Stimulated activated CD8-positive, alpha-beta memory T cell treated with anti-CD3 and anti-CD28 coated beads, Interleukin-15, amount 100 ng/mL, for 24 hours (primary cell): ENCODE measurements at places on chromosomes 4 and X.

GRCh38 chr4:137471461-137471860 lies 60.8 kb downstream of the PCDH18 start:
- no peak for DNase-seq

GRCh38 chrX:18674417-18674787 lies 2.5 kb upstream of the RS1 start:
- peak; percentile 1 for DNase-seq

DNA sequence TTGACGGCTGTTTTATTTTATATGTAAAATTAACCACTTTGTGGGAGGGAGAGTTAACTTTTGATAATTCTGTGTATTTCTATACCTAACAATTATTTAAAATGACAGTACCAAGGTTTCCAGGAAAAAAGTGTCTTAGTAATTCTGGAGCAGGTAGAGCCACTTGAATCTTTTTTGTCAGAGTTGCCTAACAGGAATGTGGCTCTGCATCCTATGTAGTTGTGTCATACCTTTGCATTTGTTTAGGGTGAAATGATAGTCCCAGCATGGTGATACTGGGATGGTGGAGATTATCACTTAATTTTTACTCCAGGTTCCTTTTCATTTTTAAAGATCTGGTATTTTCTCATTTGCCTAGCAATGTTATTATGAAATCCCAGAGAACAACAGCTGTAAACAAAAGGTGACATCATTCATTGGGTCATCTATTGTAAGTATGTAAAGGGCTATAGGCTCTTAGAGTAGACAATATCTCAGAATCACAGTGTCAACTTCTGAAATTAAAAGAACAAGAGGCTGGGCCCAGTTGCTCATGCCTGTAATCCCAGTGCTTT lies 9.6 kb downstream of the SGMS2 start:
- no peak for DNase-seq

- DNase-seq, result no peak
Measured at GRCh38 chr4:153207567-153207966, 3.3 kb downstream of the TRIM2 start.

GRCh38 chr4:178738026-178738425 lies 1295.8 kb upstream of the AGA start:
- no peak for DNase-seq

DNA sequence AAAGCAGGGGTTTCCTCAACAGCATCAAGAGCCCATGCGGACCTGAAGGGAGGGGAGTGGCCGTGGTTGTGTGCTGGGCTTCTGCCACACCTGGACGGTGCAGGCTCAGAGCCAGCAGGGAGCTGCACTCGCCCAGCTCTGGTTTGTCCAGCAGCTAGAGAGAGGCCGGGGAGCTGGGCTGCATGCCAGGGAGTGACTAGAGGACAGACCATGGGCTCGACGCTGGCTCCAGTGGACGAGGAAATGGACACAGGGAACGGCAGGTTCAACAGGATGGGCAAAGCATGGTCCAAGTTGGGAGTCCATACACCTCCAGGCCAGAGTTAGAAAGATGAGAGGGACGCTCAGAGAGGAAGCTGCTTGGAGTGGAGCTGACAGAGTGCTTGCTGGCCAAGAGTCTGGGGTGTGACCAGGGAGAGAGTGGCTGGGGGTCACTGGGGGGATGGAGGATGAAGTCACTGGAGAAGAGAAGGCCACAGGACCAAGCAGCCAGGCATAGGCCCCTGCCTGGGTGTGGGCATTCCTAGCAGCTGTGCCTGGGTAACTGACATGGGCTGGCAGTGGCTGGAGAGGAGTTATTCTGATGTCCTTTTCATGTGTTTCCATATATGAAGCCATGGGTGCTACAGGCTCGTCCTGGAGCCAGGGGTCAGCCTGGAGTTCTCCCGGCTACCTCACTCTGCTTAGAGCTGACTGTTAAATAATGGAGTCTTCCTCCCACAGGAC lies 42.8 kb downstream of the HTT-AS start:
- no peak for DNase-seq

- DNase-seq, result no peak
Measured at GRCh38 chr4:6824071-6824470, 41.5 kb downstream of the KIAA0232 start.

- no peak for DNase-seq
Measured at GRCh38 chr4:185651137-185651677, 115.9 kb upstream of the PDLIM3 start.

DNA sequence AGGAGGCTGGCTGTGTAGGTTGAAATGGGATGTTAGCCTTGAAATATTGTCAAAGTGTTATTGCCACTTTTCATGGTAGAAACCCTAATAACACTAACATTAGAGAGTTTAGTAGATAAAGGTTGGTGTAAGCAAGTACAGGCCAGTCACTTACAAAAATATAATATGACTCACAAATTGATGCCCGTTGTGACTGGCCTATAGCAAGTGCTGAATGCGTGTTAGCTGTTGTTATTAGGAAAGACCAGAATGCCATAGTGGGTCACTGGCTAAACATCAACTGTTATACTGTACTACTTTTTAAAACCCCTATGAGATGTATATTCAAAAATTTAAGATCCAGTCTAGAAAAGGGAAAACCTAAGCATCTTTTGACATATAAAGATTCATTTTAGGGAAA lies 20.4 kb upstream of the GDPD2 start:
- no peak for DNase-seq

- no peak for DNase-seq
Measured at GRCh38 chrX:12874581-12874980, 7.7 kb downstream of the TLR7 start.

DNA sequence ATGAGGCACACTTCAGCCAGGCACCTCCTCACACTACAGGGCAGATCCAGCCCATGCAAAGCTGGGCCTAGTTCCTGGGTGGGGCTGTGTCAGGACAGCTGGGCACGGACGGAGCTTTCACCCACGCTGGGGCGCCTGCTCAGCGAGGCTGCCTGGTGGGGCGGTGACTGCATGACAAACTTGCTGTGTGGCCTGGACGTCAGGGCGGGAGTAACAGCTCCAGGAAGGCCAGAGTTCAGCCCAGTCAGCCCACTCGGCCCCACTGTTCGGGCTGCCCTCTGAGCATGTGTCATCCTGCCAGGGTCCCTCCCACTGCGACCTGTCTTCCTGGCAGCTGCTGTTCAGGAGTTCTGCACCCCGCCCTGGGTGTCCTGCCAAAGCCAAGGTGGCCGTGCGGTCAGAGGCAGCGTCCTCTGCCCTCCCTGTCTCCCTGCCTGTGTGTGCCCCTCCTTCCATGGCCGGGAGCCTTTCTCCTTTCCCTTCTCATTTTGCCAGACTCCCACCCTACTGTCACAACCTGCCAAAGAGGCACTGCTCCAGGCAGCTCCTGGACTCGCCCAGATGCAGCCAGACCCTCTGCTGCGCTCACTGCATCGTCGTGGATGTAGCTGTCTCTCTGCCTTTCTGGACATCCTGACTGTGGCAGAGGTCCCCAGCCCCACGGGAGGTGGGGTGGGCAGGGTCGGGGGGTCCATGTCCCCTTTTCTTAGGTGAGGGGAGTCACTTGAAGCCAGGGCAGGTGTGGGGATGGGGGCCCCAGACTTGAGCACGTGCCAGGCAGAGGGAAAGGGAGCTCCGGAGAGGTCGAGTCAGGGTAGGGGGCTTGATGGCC lies 33.0 kb upstream of the KIAA0232 start:
- DNase-seq, result no peak

- DNase-seq, result no peak
Measured at GRCh38 chrX:40304115-40304514, 206.4 kb upstream of the BCOR start.

DNA sequence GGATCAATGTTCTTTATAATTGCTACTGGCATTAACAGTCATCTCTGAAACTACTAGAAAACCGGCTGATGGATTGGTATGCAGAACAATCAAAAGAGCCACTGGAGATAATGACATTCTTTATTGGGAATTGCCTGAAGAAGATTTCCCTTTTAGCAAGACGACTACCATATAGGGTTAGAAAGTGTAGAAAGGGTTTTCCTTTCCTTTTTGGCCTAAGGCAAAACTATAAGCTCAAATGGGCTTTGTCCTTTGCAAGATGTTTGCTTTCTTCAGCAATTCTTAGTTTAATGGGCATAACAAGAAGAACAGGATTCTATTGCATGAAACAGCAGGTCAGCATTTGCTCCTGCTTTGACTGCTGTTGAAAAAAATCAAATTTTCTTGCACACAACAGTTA lies 214.2 kb upstream of the PCDH10 start:
- DNase-seq, result no peak
